ENCODE measurements at places on chromosomes 2 and 18.

GRCh38 chr18:57422313-57422872, 12.8 kb upstream of the ONECUT2 start:
- no peak for DNase-seq

GRCh38 chr2:174326161-174327020, 8.4 kb upstream of the SP9 start:
- no peak for DNase-seq

DNA sequence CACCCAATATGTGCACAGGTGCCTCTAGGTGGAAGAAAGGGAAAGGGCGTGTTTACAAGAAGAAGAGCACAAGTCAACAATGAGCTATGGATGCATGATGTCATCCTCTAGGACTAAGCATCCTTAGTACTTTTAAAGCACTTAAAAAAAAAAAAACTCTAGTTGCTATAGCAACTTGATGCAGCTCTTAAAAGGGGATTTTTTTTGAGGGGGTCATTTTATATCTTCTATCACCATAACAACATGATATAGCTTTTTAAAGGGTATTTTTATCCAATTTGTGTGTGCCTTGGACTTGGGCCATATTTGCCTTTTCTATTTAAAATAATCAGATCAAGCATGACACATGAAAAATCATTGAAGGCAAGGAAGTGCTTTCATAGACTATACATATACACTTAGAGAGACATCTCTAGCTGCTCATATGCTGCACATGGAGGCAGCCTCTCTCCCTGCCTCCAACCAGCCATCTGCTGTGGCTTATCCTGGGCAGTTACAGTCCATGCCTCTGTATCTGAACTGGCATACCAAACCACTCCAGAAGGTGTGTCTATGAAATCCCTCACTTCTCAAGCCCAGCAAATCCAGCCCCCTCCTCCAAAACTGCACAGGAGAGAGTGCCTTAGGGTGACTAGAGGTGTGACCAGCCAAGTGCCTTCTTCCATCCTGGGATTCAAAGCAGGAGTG, 165.4 kb downstream of the MSH2 start:
- no peak for DNase-seq

GRCh38 chr2:38099099-38100028, 23.4 kb upstream of the CYP1B1 start:
- DNase-seq: no peak

DNA sequence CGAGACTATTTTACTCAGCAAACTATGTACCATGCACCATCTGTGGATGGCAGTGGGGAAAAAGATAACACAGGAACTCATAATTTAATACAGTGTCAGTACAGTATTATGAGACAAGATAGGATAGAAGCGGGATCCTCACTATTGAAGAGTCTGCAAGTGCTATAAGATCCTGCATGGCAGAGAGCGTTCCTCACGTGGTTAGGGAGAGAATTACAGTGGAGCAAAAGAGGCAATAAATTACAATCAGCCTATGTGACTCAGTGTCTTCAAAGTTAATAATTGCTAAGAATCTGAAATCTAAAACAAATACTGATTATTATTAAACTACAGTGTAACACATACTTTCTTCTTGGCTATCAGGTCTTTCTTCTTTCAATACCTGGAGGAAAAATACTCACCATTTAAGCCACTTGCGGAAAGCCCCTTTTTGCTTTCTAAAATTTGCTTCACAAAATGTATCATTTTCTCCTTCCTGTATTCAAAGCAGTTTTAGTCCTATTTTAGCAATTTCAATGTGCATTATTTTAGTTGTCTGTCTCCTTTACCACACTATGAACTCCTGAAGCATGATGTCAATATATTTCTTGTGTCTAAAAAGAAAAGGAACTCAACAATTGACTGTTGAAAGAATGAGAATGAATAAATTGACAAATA, 342.9 kb downstream of the SPAG16 start:
- no peak for DNase-seq

GRCh38 chr2:176745543-176746200, 466.9 kb upstream of the HNRNPA3 start:
- DNase-seq: no peak

GRCh38 chr2:190460487-190460886, 52.3 kb downstream of the MFSD6 start:
- no peak for DNase-seq

- no peak for DNase-seq
Observed at GRCh38 chr2:112301171-112301584, 25.8 kb downstream of the ZC3H6 start.

DNA sequence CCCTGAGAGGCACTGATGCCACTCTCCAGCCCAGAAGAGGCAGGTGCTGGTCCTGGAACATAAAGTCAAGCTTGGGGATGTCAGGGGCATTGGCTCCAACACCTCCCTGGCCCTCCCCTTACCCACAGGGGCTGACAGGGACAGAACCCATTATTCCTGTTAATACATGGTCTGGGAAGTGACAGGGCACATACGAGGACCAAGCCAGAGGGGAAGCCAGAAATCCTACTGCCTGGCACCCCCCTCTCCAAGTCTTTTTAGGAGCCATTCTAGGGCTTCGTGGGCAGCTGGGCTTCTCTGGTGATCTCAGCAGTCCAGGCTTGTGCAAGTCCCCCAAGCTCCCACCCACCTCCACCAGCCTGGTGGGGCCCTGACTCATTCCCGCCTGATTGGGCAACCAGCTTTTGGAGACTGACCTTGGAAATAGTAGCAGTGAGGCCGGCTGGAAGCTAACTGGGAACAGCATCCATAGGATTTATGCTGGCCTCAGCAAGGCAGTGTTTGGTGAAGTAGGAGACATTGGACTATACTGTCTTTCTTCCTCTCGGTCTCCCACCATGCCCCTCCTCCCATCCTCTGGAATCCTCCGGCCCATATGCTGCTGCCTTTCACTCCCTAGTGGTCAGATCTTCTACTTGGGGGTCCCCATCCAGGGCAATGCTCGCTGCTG, 86.4 kb upstream of the HK2 start:
- no peak for DNase-seq

GRCh38 chr2:169136885-169137534, 67.6 kb downstream of the DHRS9 start:
- DNase-seq: no peak

DNA sequence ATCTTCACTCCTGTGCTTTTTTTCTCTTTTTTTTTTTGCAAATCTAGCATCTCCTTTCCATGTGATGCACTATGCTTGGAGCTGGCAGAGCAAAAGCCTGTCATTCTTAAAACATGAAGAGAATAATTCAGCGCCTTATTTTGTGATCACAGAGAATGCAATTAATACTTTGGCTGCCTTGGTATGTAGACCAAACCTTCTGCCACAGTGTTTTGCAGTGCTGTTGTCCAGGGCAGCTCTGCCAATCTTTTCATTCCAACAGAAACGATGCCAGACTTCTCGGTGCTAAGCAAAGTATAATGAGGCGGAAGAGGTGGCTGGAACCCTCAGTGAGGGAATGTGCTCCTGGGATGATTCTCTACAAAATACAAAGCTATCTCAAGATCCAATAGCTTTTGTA, 25.6 kb downstream of the BCL2 start:
- peak; percentile 25 for DNase-seq

GRCh38 chr2:74894272-74894981, 60.5 kb downstream of the HK2 start:
- no peak for DNase-seq

DNA sequence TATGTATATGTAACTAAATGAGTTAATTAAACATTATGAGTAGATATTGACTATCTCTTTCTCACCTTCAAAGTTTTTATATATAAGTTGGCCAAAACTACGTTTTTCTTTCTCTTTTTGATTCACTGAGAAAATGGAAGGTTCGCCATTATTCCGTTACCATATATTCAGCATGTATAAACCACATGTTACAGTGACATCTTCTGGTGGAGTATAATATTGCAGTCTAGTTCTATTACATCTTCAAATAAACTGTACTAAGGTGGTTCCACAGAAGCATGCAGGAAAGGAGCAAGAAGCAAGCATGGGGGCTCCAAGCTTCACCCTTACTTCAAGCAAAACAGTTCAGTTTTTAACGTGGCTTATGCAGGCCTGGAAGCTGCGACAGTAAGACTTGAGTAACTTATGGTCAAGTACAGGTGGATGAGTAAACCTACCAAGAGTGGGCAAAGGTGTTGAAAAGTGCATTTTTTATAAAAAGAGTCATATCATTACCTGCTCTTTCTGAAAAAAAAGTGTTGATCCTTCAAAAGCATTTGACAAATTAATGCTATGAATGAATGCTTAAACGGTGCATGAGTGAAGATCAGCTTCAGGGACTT, 129.8 kb upstream of the RAB6C start:
- no peak for DNase-seq

All from substantia nigra (tissue), 51 donors.